Smooth muscle cell of trachea (primary cell): ENCODE measurements at places on chromosomes 12 and 14. TPM values are rescaled to one million over a fixed set of nuclear protein-coding genes. Genes with fewer than 3 reads are reported as not detected.

Gene SERPINA10
- total RNA-seq, result 0.17 TPM in 1 of 2 replicates, not detected in the other

Gene RAPGEF3
- total RNA-seq, result 6.8 and 10.8 TPM in 2 replicates

Gene SLC25A47
- total RNA-seq, result not detected in 2 replicates

Gene KLRK1
- total RNA-seq, result 0.29 TPM in 1 of 2 replicates, not detected in the other

Gene CPNE6
- total RNA-seq, result not detected in 2 replicates
